Heart right ventricle (tissue), 16 donors: ENCODE measurements at places on chromosomes 5 and 9.

GRCh38 chr9:15484802-15485201 lies 26.0 kb downstream of the PSIP1 start:
- H3K27ac ChIP-seq: no peak overlapping the region
- no peaks in the 10 kb centered on the region for H3K27me3 ChIP-seq
- no peaks in the 10 kb centered on the region for H3K4me1 ChIP-seq
- no peak overlapping the region for H3K4me3 ChIP-seq

DNA sequence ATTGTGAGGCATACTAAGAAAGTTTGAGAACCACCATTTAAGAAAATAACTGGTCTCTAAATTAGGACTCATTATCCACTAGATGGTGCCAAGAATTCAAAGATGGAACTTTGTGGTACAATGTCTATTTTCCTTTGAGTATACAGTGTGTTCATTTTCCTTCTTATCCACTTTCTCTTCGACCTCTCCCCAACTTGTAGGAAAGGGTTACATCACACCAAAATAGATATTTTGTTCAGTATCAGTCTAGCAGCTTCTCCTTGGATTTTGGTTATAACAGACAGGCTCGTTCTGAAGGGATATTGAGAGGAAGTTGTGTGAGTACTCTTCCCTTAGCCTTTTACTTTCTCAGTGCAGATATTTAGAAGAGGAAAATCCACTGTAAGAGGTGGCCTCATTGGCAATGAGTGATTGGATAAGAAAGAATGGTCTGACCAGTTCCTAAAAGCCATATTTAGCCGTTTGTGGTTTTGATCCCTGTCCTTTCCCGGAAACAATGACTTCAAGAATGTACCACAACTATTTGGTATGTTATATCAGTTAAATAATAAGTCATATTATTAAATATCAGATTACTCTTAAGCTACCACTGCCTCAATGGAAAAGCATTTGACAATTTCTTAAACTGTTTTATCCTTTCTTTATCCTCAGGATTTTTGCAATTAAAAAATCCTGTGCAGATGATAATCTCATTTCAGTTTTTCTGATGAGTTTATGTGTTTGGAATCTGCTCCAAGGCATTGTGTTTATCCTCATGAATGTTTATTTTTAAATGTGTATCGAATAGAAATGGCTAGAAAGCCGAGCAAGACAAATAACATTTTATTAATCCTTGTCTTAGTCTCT lies 69.0 kb upstream of the GRAMD2B start:
- H3K27me3 ChIP-seq: no peaks in the 10 kb centered on the region
- H3K4me1 ChIP-seq: no peaks in the 10 kb centered on the region
- no peak overlapping the region for H3K27ac ChIP-seq
- no peak for DNase-seq

DNA sequence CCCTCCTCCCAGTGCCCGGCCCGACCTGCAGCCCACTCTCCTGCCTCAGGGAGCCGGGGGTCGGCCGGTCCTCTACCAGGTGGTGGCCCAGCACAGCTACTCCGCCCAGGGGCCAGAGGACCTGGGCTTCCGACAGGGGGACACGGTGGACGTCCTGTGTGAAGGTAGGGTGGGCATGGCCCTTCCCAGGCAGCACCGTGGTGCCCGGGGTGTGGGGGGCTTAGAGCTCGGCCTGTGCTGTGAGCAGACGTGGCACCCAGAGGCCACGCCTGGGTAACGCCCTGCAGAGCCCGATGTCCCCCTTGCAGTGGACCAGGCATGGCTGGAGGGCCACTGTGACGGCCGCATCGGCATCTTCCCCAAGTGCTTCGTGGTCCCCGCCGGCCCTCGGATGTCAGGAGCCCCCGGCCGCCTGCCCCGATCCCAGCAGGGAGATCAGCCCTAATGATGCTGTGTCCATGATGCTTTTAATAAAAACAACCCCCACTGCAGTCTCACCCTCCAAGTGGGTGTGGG lies 7.2 kb downstream of the ENTPD8 start:
- H3K4me1 ChIP-seq: no peaks in the 10 kb centered on the region
- H3K4me3 ChIP-seq: no peak overlapping the region
- H3K27me3 ChIP-seq: no peaks in the 10 kb centered on the region
- H3K36me3 ChIP-seq: no peaks in the 10 kb centered on the region

- H3K4me1 ChIP-seq: no peaks in the 10 kb centered on the region
- no peak overlapping the region for H3K27ac ChIP-seq
- H3K4me3 ChIP-seq: no peak overlapping the region
- no peak for DNase-seq
- H3K27me3 ChIP-seq: no peaks in the 10 kb centered on the region
Observed at GRCh38 chr9:68949271-68950000, 64.5 kb downstream of the PRKACG start.

GRCh38 chr9:93644397-93645088 lies 68.2 kb downstream of the PHF2 start:
- no peaks in the 10 kb centered on the region for H3K27me3 ChIP-seq
- no peak for DNase-seq
- no peak overlapping the region for H3K4me3 ChIP-seq
- peaks cover 82% of the 10 kb centered on the region for H3K36me3 ChIP-seq
- peaks cover 8% of the 10 kb centered on the region for H3K4me1 ChIP-seq
- H3K27ac ChIP-seq: no peak overlapping the region

GRCh38 chr9:27142299-27142930 lies 33.4 kb downstream of the TEK start:
- no peak overlapping the region for H3K4me3 ChIP-seq
- H3K36me3 ChIP-seq: no peaks in the 10 kb centered on the region
- peak overlapping the region; percentile 28 for H3K27ac ChIP-seq
- DNase-seq: no peak
- no peaks in the 10 kb centered on the region for H3K4me1 ChIP-seq

DNA sequence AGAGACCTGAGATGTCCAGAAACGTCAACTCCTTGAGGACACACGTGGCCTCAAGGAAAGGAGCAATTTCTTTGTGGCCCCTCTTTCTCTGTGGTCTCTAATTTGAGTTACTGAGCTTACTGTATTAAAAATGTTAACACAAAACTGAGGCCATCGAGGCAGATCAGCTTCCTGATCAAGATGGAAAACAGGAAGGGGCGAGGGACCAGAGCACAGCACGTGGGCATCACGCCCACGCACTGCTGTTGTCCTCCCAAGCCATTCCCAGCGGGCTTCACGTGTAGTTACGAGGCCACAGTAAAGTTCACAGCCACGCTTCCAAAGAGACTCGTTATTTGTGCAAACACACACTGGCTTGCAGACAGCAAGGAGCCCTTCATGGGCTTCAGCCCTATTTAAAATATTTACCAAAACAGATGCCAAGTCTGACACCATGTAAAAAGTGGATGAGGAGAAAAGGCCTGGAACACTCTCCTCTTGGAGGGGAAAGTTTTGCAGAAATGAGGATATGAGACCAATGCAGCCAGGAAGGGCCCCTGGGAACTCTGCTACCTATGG lies 149.5 kb downstream of the ROR2 start:
- H3K4me3 ChIP-seq: no peak overlapping the region
- no peak overlapping the region for H3K27ac ChIP-seq
